ENCODE measurements at places on chromosomes 12 and 14.

- H3K27me3 ChIP-seq: no peaks in the 10 kb centered on the region
- peaks cover 10% of the 10 kb centered on the region for H3K36me3 ChIP-seq
- H3K4me3 ChIP-seq: no peak overlapping the region
- DNase-seq: no peak
- no peak overlapping the region for H3K27ac ChIP-seq
These were observed 17.6 kb downstream of the MON2 start for GRCh38 chr12:62484233-62484632.

GRCh38 chr12:100716945-100717732 is 77.4 kb upstream of the ANO4 start:
- peaks cover 53% of the 10 kb centered on the region for H3K27me3 ChIP-seq
- no peaks in the 10 kb centered on the region for H3K36me3 ChIP-seq
- H3K4me1 ChIP-seq: no peaks in the 10 kb centered on the region
- DNase-seq: no peak

DNA sequence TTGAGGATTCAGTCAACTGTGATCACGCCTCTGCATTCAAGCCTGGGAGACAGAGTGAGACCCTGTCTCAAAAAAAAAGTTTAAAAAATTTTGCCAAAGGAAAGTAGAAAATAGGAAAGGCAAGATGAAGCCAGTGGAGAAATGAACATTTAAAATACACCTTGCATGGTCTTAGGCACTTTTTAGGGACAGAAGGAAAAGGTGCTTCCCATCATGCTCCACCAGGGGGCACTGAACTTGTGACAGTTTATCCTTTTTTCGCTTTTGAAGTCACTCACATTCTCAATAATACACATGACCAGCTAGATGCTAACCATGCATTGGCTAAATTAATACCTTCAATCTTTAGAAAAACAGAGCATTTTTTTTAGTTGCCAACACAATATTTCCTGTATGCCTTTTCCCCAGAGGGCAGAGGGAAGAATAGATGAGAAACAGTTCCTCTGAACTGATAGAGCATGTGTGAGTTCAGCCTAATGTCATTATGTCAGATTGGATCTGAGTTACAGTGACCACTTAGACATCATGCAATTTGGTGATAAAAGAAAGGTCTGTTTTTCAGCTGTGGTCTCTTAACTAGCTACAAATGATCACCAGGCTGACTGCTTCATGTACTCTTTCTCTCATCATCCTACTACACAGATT is 221.8 kb upstream of the SSTR1 start:
- no peak overlapping the region for H3K4me3 ChIP-seq
- DNase-seq: no peak
- no peaks in the 10 kb centered on the region for H3K4me1 ChIP-seq
- no peaks in the 10 kb centered on the region for H3K36me3 ChIP-seq

DNA sequence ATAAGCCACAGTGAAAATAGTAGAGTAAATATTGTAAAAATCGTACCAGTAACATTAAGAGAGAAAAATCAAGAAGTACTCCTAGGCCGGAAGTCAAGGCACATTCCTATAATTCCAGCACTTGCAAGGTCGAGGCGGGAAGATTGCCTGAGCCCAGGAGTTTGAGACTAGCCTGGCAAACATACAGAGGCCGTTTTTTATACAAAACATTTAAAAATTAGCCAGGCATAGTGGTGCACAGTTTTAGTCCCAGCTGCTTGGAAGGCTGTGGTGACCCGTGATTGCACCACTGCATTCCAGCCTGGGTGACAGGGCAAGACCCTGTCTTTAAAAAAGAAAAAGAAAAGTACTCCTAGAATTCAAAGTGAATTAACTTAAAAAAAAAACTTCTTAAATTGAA is 341.8 kb downstream of the C12orf50 start:
- no peaks in the 10 kb centered on the region for H3K27me3 ChIP-seq
- H3K4me3 ChIP-seq: no peak overlapping the region
- no peaks in the 10 kb centered on the region for H3K4me1 ChIP-seq
- H3K27ac ChIP-seq: no peak overlapping the region
